ENCODE measurements at places on chromosomes 3 and 15.
A peak's percentile ranks its signal among the peaks of the same experiment; 100 is the strongest.

DNA sequence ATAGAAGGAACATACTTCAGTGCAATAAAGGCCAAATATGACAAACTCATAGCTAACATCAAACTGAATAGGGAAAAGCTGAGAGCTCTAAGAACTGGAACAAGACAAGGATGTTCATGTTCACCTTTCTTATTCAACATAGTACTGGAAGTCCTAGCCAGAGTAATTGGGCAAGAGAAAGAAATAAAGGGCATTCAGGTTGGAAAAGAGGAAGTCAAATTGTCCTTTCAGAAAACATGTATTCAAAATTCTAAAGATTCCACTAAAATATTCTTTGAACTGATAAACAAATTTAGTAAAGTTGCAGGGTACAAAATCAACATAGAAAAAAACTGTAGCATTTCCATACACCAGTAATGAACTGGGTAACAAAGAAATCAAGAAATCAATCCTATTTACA lies 12.2 kb upstream of the ZNF197 start:
- no peak for DNase-seq

DNA sequence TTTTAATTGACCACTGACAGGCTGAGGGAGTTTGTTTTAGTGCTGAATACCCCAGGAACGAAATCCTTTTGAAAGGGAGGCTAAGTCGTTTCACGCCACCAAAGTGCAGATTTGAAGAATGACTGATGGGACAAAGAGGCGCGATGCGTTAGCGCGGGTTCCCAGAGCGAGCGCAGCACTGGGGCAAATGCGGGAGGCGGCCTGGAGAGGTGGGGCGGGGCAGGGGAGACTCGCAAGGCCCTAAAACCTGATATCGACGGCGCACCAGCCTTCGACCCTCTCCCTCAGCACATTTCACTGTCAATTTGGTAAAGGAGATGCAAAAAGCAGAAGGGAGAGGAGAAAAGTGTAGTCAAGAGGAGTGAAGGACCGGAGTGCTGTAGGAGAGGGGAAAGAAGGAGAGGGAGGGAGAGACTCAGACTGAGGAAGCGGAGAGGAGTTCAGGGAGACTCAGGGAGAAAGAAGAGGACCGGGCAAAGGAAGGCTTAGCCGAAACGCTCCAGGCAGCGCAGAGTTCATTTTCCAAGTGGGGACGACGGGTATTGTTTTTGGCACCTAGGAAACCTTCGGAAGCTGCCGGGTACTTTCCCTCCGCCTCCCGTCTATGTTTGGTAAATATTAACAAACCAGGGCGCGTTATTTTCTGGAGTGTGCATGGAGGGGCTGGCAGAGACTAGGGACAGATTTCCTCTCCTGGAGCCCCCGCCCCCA lies 3.8 kb upstream of the FOXB1 start:
- peak; percentile 77 for DNase-seq

DNA sequence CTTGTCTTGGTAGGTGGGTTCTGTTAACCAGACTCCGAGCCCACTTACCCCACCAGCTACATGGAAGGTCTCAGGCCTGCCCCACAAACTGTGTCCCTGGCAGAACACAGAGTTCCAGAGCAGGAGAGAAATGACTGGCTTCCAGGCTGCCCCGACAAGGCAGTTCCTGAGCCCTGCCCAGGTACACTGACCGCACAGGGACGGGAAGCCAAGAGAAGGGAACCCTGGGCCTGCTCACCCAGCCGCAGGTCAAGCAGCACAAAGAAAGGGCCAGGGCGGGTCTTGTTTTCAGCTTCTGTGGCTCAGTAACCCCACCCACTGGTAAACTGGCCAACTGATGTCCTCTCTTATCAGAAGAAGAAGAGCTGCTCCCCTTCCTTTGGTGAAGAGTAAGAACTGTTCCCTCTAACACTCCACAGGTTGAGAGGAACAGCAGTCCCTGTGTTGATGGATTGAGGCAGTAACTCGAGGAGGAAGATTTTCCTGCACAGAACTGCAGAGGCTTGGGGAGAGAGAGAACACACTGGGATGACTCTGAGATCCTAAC lies 68.4 kb downstream of the CRTC3 start:
- DNase-seq = no peak

DNA sequence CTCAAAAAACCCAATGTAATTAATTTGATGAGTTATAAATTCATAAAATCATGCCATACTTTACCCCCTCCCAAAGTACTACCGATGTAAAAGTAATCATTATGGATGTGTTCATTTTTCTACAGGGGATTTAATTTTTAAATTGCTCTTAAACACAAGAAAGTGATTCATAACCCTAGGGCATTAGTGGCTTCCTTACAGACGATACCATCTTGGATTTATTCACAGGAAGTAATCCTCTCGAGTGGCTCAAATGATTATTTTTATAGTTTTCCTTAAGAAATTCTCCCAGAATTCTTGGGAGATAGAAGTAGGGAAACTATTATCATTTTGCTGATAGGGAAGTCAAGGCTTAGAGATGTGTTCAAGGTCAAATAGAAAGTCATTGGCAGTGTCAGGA lies 80.9 kb downstream of the PEX5L start:
- DNase-seq = no peak

- no peak for DNase-seq
Observed at GRCh38 chr3:157543501-157544035, 40.4 kb upstream of the VEPH1 start.

DNA sequence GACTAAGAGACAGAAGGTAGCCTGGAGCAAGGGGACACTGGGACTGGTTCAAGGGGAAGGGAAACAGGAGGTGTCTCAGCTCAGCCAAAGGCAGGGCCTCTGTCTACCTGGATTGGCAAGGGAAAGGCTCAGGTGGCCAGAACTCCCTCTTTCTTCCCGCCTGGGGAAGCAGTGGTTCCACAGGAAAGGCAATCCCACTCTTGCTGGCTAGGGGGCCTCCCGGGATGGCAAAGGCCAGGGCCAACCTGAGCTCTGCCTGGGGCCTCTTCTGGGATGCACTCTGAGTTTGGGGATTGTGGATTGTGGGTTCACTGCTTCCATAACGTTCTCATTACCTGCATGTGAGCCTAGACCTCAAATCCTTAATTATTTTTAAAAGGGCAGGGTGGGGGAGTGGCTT lies 13.0 kb upstream of the PARP6 start:
- DNase-seq = no peak

DNA sequence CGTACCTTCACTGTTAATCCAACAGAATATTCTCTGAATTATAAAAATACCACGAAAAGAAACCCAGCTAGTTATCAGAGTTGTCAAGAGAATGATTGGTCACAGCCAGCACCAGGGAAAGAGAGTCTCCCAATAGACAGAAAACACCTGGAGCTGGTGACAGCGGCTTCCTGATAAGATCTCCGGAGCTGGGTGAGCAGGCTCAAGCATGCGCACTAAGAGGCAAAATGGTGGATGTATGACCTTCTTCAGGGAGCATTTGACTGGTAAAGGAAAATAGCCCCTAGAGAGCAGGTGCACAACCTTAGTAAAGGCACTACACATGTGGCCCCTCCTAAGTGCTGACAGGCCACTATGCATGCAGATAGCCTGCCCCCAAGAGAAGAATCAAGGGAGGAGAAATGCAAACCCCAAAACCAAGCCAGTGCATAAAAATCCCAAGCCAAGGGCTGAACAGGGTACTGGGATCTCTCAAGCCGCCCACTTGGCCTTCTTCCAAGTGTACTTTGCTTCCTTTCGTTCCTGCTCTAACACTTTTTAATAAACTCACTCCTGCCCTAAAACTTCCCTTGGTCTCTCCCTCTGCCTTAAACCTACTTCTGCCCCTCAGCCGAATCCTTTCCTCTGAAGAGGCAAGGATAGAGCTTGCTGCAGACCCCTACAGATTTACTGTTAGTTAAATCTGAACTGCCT lies 93.2 kb downstream of the UACA start:
- DNase-seq = no peak

DNA sequence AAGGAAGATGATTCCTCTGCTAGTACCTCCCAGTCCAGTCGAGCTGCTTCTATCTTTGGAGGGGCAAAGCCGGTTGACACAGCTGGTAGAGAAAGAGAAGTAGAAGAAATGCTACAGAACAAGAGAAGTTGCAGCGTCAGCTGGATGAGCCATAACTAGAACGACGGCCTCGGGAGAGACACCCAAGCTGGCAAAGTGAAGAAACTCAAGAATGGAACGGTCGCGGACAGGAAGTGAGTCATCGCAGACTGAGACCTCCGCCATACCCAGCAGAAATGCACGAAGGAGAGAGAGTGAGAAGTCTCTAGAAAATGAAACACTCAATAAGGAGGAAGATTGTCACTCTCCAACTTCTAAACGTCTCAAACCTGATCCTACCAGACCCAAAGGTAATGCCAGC lies 19.0 kb upstream of the PARP14 start:
- DNase-seq = no peak

DNA sequence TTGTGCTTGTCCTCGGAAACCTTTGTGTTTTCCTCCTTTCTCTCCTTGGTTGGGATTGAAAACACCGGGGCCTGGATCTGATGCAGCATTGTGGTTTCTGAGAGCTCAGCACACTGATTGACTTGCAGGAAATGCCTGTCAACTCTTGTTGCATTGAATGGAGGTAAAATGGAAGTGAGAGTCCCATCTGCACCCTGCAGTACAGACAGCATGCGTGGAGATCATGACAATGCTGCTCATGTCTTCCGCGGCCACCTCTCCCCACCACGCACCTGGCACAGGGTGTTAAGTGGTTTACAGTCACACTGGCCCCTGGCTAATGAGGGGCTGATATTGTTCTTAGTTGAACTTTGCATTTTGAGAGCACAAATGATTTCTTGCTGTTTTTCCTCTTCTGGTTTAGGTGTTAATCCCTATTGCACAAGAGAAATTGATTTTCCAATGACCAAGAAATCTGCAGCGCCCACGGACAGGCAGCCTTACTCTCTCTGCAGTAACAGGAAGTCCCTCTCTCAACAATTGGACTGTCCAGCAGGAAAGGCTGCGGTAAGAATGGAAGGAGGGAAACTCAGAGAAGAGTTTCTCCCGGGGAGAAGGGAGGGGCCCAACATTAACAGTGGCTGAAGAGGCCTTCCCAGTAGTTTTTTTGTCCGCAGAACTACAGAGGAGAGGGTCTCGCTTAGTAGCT lies 58.5 kb downstream of the STARD5 start:
- DNase-seq = no peak

DNA sequence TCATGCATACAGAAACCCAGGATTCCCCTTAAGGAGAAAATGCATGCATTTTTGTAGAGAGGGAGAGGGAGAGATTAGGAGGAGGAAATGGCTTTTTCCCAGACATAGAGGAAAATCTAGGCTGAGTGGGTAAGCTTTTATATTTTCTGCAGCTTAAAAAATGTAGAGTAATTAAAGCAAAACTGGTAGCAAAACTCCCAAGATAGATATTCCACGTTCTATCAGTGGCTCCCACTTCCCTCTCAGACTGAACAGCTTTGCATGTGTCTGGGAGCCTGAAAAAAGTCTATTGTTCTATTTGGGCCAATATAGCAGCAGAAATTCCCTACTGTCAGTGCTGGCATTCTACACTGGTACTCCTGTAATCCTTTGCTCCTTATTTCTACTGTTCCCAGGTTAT lies 110.8 kb upstream of the CADPS start:
- no peak for DNase-seq

- no peak for DNase-seq
Observed at GRCh38 chr3:65572175-65572777, 466.4 kb downstream of the MAGI1 start.

GRCh38 chr15:73784291-73784690 lies 31.1 kb upstream of the INSYN1 start:
- DNase-seq = no peak

DNA sequence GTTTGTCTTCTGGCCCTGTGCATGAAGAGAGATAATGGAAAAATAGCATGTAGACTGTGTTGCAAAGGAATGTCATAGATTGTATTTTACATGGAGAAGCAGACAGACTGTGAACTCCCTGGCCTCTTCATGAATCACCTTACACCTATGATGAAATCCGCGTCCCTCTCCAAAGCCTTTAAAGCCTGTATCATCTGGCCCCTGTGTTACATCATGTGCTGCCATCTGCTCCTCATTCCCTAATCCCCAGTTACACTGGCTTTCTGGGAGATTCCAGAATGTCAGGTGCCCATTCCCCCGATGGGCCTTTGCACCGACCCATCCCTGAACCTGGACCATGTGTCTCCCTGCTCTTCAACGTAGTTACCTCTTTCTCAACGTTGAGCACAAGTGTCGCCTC lies 190.8 kb downstream of the ADAMTSL3 start:
- no peak for DNase-seq

- DNase-seq = no peak
Observed at GRCh38 chr15:75156326-75157215, 45.1 kb upstream of the C15orf39 start.

DNA sequence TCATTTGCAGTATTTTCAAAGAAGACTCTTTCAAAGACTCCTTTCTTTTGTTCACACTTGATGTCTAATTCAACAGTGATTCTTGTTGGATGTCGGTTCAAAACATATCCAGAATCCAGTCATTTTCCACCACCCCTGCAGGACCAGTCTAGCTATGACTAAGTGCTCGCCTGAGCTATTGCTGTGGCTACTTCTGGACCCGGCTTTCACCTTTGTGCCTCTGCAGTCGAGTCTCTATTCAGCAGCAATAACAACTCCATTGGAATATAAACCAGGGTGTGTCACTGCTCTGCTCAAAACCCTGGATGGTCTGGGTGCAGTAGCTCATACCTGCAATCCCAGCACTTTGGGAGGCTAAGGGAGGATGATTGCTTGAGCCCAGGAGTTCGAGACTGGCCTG lies 55.0 kb downstream of the PRICKLE2 start:
- DNase-seq = no peak

DNA sequence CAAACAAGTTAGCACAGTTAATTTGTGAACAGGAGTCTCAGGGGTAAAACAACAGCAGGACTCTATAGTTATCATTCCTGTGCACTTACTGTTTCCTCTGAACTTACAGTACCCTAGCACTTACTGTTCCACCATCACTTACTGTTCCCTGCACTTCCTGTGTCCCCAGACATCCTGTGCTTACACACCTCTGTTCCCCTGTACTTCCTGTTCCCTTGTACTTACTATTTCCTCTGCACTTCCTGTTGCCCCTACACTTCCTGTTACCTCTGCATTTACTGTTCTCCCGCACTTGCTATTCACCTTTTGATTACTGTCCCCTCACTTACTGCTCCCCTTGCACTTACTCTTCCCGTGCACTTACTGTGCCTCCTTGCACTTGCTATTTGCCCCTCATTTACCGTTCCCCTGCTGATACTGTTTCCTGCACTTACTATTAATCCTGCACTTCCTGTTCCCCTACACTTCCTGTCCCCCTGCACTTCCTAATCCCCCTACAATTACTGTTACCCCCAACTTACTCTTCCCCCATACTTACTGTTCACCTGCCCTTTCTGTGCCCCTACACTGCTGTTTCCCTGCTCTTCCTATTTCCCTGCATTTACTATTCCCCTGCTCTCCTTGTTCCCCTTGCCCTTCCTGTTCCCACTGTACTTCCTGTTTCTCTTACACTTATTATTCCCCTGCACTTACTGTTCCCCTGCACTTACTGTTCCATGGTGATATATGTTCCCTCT lies 30.3 kb downstream of the TPRA1 start:
- no peak for DNase-seq

DNA sequence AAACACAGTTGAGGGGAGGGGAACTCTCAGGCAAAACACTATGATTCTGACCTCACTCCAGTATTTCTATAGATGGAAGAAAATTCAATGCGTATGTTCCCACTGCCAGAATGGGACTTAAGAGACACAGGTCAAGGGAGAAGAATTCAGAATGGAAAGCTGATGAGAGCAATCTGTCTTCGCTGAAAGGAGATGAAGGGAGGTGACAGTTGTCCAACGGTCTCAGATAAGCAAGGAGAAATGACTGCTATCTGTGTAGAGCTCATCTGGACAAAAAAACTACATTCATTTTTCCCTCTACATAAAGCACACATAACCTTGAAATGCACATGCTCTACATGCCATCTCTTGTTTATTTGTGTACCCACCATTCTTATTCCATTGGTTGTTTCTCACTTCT lies 405.1 kb downstream of the LSAMP start:
- DNase-seq = no peak
